Colonic mucosa (tissue), 4 donors: ENCODE measurements at places on chromosomes 11 and 22. TPM values are rescaled to one million over a fixed set of nuclear protein-coding genes. Genes with fewer than 3 reads are reported as not detected.

DNA sequence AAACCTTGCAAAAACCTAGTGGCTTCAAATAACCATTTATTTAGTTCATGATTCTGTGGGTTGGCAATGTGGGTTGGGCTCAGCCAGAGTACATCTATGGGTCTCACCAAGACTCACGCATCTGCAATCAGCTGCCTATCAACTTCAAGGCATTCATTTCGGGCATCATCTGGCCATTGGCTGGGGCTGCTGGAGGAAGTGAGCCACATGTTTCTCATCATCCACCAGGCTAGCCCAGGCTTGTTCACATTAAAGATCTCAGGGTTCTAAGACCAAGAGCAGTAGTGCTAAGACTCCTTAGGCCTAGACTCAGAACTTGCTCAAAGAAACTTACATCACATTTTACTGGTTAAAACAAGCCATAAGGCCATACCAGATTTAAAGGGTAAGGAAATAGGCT lies 478.9 kb upstream of the ARHGAP42 start:
- DNase-seq: no peak

CEP126 gene
- 2.6 TPM for total RNA-seq

CARD18 gene
- not detected for total RNA-seq

DNA sequence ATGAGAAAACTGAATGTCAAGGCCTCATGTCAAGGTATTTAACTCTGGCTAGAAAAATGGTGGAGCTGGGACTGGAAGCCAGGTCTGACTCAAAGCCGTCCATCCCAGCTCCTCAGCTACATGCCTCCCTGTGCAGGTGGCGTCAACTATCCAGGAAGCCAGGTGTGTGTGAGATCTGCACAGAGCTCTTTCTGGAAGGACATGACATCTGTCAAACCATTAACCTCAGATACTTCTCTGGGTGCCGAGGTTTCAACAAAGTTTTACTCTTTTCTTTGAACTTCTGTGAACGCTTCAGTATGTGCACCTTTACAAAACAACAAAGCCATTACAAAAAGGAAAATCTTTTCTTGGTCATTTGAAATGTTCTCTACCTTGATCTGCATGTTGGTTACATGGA lies 7.0 kb upstream of the CASTOR1 start:
- no peak for DNase-seq

ROBO4 gene
- total RNA-seq: 5.0 TPM

DNA sequence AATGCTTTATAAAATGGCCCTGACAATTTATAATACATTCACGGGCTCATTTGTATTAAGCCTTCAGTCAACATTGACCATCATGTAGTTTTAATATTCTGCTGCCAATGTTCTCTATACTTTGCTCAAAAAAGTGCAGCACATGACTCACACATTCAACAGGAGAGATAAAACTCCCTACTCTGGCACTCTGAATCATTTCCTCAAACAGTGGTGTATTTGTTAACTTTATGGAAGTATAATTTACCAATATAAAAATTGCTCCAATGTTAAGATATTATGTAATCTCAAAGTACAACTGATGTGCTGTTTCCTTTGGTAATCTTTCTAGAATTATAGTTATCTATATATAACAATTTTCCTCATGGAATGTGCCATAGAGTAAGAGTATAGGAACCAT lies 39.9 kb downstream of the MAML2 start:
- DNase-seq: no peak

DNA sequence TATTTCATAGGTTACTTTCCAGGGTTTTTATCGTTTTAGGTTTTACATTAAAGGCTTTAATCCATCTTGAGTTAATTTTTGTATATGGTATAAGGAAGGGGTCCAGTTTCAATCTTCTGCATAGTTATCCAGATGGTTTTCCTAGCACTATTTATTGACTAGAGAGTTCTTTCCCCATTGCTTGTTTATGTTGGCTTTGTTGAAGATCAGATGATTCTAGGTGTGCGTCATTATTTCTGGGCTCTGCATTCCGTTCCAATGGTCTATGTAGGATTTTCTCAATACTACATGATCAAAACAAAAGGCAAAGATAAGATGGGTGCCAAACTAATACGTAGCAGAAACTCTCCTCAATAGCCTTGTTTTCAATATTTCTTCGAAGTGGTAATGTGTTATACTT lies 14.3 kb upstream of the RIC3 start:
- no peak for DNase-seq

GRCh38 chr22:26004477-26004876 lies 164.8 kb upstream of the SEZ6L start:
- DNase-seq: no peak

DNA sequence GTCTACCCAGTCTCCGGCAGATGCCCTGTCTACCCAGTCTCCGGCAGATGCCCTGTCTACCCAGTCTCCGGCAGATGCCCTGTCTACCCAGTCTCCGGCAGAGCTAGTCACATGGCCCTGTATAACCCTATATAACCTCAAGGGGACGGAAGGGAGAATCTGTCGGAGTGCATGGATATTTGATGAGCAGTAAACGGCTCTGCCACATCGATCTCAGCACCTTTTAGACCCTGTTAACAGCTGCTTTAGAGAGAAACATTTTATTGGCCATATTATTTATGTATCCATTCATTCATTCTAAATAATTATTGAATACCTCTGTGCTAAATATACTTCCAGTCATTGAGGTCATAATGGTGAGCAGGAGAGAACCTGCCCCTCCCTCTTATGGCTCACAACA lies 228.9 kb downstream of the NTM start:
- no peak for DNase-seq

DNA sequence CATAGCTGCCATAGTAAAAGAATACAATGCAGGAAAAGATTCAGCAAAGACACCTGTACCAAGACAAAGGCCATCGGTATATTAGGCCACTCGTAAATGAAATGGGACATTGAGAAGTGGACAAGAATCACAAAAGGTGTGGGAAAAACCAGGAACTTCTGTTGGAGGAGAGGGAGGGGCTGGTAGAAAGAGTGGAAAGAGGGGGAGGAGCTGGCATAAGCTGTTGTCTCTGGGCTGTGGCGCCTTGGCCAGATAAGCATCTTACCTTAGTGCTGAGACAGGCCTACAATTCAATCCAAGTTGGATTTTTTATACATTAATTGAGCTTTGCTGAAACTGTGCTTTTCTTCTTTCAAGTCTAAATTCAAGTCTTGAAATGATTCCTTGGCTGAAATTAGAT lies 37.1 kb downstream of the ZNF202 start:
- DNase-seq: no peak

- peak; percentile 4 for DNase-seq
These were observed 16.3 kb upstream of the TMEM191C start for GRCh38 chr22:21450858-21451353.

TMEM121B gene
- 0.12 TPM for total RNA-seq

DNA sequence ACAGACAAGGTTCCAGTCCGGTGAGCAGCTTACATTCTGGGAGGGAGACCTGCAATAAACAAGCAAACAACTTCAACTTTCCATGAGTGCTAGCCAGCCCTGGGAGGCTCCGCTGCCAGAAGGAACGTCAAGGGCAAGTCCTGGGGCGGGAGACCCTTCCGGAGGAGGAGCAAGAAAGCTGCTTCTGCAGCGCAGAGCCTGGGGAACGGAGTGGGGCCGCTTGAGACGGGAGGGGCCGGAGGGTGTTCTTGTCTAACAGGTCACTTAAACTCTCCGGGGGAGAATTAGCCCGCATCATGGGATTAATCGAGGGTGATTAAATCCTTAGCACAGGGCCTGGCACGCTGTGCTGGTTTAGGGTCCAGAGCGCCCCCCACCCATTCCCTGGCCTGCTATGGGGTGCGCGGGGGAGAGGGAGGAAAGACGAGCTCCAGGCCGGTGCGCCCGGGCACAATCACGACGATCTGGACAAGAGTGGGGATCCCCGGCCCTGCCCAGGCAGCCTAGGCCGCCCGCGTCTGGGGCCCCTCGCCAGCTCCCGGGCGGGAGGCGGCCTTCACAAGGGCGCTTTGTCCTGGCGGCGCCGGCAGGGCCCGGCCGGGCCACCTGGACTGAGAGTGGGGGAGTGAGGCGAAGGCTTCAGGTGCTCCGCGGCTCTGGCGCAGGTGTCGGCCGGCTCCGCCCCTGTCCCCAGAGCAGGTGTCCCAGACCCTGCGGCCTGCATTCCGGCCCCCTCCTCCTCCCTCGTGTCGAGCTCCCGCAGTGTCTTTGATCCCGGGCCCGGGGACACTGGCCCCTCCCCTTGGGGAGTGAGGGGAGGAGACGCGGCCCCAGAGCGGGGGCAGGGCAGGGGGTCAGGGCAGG lies 663 bp upstream of the LARGE2 start:
- peak; percentile 68 for DNase-seq

DNA sequence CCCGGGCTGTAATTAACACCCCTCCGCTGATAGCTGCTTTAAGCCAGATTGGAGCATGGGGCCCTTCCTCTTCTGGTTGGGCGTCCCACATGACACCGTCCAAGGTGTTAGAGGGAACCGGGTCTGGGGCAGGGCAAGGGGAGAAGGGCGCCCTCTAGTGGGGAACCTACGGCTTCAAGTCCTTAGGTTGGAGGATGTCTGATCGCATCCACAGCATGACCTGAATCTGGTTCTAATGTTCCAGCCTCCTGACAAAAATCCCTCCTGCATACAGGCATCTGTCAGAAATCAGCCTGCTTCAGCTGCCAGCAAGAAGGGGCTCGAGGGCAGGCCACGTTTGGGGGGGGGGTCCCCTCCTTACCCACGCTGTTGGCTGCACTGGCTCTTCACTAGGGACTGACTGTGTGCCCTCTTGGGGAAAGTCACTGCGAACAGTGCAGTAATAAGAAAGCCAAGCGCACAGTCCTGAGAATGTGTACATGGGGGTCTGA lies 94.2 kb upstream of the TBCEL start:
- peak; percentile 38 for DNase-seq

SCT gene
- 3.2 TPM for total RNA-seq

FOSL1 gene
- total RNA-seq: 0.84 TPM

OVOL1 gene
- 32.9 TPM for total RNA-seq

FLRT1 gene
- total RNA-seq: 0.96 TPM

- DNase-seq: no peak
These were observed 4.4 kb downstream of the SCN4B start for GRCh38 chr11:118148240-118148639.

DNA sequence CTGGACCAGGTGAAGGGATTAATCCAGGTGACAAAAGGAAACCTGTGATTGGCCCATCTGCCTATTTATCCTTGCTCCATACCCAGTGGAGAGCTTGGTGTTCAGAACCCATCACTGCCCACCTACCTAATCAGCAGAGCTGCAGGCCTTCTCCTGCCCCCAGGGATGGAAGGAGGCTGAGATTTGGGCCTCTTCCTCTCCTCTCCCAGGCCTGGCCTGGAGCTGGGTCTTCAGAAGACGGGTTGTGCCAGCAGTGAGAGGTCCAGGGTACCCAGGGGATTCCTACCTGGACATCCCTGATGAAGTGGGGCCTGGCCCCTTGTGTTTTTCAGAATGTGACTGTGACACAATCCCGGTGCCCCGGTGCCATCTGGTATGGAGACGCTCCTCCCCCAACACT lies 80.3 kb upstream of the MYOD1 start:
- DNase-seq: no peak

DNA sequence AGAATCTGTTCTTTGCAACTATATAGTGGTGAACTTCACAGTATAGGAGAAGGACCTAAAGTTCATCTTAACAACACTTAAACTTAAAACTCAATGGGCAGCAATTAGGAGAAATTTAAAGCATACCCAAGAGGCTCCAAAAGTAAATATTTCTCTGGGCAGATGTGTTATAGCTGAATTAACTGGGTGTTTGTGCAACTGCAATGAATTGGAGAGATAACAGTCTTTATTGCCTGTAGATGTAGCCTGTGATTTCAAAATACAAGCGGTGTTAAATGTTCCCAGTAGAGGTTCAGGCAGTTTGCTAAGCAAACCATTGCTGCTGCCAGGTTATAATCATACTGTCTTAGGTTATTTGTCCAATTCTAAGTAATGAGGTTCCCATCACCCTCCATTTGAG lies 294.1 kb upstream of the MTNR1B start:
- DNase-seq: no peak

GSC2 gene
- total RNA-seq: not detected

C22orf42 gene
- not detected for total RNA-seq

PIH1D2 gene
- 1.0 TPM for total RNA-seq

DNA sequence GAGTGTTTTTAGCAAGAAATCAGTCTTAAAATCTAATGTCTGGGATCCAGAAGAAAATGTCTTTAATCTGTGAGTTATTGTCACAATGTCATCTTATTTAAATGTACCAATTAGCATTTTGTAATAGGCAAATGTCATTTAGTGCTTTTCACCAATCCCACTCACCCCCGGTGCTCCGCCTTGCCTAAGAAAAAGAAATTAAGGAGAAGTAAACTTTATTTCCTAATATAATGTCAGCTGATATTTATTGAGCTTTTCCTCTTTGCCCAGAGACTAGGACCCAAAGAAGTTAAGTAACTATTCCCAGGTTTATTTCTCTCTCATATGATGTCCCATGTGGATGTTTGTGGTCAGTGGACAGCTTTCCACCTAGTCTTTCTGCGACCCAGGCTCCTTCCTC lies 16.2 kb downstream of the SC5D start:
- no peak for DNase-seq

OR8D4 gene
- 0.64 TPM for total RNA-seq

GRCh38 chr11:2098691-2099515 lies 40.3 kb downstream of the IGF2 start:
- DNase-seq: no peak

DNA sequence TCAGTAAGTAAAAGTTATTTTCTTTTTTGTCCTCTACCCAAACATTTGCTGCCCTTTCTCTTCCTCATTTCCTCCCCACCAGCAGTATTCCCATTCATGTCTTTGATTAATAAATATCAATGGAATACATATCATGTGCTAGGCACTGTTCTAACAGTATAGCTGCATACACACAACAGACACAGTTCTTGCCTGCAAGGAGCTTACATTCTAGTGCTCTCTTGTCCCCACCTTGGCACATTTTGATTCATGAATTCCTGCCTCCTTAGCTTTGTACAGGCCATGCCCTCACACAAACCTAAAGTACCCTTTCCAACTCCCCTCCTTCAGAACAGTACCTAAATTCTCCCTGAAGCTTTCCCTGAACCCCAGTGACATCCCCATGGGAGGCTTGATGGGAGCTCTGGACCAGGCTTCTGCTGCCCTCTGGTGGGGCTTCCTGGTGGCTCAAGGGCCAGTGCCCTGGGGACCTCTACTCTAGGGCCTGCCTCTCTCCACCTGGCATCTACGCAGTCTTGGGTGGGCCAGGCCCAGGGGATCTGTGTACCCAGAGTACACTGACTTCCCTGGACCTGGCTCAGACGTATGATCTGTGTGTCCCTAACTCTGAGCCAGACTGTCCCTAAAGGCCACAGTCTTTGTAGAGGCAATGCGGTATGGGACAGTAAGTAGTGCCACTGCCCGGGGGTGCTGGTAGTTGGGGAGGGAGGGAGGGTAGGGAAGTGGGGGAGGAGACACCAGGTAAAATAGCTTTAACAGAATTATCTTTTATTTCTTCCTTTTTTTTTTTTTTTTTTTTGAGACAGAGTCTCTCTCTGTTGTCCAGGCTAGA lies 14.1 kb downstream of the RPS13 start:
- peak; percentile 74 for DNase-seq

OR56A5 gene
- total RNA-seq: not detected
